H1 (cell line): ENCODE measurements at places on chromosomes 3 and 15.

DNA sequence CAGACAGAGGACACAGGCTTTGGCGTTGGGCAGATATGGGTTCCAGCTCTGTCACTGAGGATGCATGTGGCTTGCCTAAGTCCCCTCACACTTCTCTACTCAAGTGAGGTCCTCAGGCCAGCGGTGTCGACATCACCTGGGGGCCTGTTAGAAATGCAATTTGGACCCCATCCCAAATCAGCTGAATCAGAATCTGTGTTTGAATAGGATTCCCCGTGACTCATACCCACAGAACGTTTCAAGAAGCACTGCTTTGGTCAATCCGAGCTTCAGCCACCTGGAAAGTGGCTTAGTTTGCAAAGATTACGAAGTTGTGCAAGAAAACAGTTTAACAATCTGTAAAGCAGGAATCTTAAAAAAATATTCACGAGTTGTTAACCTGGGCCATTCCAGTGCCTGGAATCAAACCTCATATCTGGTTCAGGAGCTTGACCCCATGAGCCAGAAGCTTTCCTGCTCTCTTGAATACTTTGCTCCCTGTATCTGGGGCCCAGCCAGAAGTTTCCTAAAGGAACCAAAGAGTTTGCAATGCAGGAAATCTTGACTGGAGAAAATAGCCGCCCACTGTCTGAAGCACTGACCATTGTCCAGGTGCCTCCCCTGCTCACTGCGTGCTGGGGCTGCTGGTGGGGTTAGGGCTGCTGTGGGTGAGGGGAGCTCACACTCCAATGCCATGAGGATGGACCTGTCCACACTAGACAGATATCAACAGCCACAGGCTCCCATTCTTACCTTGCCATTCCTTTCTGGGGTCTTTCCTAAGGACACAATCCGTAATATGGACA is 208.5 kb upstream of the LINGO1 start:
- DNase-seq: no peak

DNA sequence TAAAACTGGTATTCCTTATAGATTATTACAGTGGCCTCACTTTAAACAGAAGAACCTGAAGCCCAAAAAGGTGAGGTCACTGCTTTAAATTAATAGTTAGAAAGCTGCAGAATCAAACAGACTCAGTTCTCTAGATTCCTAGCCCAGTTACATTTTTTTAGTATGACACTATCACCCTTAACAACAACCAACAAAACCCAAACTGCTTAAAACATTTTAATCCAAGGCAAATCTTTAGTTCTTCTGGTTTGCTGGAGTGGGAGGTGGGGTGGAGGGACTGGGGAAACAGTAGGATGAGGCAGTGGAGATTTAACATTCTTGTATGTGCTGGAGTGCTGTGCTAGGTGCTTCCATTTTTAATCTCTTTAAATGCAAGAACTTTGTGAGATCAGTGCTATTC is 631.6 kb upstream of the KCNMB2 start:
- DNase-seq: no peak

GRCh38 chr3:195421400-195421799 is 21.4 kb downstream of the ACAP2 start:
- DNase-seq: no peak

DNA sequence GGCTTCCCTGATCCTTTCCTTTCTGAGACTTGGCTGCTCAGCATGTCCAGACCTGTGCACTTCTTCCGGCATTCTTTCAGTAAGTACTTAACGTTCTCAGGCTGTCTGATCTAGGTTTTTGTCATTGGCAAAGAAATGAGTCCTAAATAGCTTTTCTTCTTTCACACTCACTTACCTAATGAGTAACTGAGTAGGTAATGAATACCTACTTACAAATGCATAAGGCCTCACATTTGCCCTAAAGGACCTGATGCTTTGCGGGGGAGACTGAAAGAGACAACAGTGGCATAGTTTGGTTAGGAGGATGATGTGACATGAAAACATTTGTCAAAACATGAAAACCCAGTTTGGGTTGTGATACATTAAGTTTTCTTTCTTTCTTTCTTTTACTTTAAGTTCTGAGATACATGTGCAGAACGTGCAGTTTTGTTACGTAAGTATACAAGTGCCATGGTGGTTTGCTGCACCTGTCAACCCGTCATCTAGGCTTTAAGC is 516.7 kb upstream of the CFAP20DC start:
- DNase-seq: no peak

DNA sequence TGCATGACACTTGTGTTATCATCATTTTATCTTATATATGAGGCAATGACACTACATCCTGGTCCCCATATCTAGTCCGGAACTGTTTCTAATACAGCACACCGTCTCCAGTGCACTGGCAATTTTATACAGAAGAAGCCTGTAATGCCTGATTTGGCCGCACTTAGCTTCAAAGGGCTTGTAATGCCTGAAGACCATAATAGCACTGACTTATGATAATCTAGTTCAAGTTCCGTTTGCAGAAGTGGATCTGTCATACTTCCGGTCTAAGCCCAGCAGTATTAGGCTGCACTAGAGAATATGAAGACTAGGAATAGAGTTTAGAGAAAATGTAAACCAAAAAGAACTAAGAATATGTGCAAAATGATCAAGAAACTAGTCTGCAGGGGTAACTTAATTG is 1.3 kb downstream of the BNIP2 start:
- no peak for DNase-seq

- DNase-seq: no peak
Observed at GRCh38 chr3:52121464-52121805, 32.8 kb downstream of the POC1A start.

DNA sequence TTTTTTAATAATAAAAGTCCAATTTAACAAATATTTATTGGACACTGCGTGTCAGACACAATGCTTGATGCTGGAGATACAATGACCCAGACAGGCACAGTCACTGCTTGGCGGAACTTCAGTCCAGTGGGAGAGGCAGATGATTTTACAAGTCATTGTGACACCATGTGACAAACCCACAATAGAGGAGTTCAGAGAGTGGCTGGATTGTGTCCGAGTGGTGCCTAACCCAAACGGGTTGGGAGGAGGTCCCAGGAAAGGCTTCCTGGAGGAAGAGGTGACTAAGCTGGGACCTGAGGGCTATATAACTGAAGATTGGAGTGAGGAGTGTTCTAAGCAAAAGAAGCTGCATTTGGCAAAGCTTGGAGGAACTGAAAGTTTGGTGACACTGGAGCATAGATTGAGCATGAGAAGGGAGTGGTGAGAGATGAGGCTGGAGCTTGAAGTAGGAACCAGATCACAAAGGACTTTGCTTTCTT is 41.4 kb downstream of the CRTC3 start:
- DNase-seq: no peak

- no peak for DNase-seq
Observed at GRCh38 chr15:83061680-83062079, 5.4 kb downstream of the BTBD1 start.

DNA sequence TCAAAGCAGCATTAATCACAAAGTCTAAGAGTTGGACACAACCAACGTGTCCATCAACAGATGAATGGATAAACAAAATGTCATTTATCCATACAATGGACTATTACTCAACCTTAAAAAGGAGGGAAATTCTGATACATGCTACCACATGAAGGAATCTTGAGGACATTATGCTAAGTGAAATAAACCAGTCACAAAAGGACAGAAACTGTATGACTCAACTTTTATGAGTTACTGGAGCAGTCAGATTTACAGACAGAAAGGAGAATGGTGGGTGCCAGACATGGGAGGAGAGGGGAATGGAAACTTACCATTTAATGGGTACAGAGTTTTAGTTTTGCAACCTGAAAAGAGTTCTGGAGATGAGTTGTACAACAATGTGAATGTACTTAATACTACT is 43.0 kb upstream of the SEC13 start:
- DNase-seq: no peak

DNA sequence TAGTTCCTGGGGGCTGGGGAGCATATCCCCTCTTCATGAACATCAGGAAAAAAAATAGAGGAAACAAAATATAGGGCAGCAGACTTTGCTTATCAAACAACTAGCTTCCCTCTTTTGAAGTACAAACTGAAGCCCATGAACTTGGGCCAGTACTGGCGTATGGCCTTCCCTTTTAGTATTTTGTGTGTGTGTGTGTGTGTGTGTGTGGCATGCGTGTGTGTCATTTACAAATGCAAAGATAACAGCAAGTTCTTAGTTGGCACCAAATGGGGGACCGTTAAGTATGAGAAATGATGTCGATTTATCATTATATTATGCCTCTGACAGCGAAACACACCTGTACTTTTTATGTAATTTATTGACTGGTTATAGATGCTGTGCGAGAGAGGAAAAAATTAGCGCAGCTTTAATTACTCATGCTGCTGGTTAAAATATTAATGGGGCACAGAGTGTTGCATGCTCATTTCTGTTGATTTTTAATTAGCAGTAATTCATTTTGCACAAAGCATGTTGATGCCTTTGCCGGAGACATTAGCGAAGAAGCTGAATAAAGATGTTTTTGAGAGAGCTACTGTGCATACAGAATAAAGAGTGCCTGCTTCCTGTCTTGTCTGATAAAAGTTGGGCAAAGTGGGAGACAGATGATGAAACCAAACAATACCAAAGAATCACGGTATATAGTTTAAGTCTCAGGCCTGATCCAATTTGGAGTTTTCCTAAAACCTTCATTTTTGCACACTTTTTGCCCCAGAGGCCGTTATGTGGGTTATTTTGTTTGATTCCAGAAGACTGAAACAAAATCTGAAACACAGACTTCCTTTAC is 297.1 kb downstream of the SATB1 start:
- no peak for DNase-seq

DNA sequence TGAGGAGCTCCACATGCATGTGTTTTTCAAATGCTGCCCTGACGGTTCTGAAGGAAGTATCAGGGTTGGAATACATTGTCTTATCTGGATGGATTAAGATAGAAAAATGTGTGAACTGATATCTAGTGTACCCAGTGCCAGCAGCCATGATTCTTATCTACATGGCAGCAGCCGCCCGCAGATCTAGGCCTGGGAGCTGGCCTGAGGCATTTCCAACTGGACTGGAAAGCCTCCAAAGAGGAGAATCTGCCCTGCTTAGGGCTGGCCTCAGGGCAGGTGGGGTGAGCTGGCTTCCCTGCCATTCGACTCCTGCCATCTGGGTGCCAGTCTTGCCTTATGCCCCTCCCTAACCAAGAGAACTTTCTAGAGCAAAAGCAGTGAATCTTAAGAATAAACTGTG is 125.8 kb downstream of the SSR3 start:
- DNase-seq: no peak

- peak; percentile 87 for DNase-seq
Observed at GRCh38 chr15:40873694-40874561, at the start of gene RHOV. Gene RHOV (minus strand): TSS chr15:40874234. CDS start chr15:40874139, 95 bp downstream.

DNA sequence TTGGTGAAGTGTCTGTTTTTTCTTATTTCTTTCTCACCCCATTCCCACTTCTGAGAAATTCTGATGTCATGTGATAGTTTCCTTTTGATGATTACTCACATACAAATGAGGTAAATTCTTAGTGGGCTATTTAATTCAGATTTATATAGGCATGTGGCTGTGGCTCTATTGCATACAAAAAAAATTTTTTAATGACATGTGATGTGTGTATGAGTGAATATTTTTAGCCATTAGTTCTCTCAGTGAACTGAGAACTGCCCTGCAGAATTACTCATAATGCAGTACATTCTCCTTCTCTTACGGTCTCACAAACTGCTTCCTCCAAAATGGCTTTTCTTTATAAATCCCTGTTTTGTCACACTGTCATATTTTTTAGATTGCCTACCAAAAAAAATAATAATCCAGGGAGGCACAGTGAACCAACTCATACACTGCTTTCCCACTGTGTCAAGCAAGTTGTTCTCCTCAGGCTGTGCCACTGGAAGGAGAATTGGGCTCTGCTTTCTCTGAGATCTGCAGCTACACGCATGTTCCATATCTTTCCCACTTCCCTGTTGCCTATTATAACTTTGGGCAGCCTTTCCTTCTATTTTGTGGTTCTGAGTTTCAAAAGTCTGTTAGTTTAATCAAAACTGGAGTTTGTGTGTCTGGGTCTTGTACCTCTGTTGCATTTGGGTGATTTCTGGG is 415.7 kb upstream of the THBS1 start:
- no peak for DNase-seq

- DNase-seq: no peak
Observed at GRCh38 chr15:40344217-40344616, 3.5 kb upstream of the CCDC9B start.

- no peak for DNase-seq
Observed at GRCh38 chr3:171358181-171358880, 101.9 kb downstream of the TNIK start.

DNA sequence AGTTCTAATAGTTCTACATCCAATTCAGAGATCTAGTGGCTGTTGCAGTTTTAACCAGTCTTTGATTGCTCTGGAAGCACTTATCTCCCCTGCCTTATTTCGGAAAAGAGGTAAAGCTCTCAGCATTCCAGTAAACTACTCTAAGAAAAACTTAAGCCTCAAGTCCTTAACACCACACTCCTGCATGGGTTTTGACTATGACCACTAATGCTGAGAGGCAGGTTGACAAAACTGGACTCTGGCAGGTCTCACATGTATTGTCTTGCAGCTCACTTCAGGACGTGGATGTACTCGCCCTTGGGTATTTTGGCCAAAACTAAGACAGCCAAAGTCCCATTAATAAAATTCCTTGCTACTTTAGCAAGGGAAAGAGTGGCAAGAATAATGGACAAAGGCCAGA is 405.9 kb upstream of the GRM7 start:
- no peak for DNase-seq

- no peak for DNase-seq
Observed at GRCh38 chr3:140434261-140434905, 243.5 kb upstream of the TRIM42 start.

DNA sequence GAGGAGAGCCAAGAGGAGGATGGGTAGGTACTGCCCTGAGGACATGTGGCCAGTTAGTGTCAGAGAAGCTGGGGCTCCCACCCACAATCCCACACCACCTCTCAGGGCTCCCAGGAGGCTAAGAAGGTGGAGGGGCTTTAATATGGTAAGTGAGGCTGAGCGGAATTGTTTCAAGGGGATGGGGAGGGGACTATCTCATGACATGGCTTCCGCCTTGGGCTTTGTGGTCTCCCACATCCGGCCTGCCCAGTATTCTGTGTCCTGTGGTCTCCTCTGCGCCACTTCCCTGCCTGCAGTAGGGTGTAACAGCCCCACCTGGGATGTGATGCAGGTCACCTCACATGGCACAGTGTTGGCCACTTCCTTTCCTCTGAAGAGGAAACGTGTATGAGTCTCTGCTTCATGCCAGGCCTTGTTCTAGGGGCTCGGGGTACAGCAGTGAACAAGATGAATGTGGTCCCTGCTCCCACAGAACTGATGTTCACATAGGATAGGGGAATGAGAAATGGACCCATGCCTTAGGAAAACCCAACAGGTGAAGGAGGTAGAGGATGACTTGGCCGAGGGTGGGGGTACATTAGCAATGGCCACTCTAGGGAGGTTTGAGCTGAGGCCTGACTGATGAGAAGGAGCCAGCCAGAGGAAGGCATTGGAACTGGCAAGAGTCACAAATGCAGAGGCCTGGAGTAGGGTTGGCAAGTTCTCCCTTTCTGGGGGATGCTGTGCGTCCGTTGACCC is 3.2 kb downstream of the NEIL1 start:
- no peak for DNase-seq

- DNase-seq: no peak
Observed at GRCh38 chr3:141181819-141182218, 49.8 kb upstream of the PXYLP1 start.
